Suprapubic skin (tissue), 4 donors: ENCODE measurements at places on chromosomes 11 and 22. TPM values are rescaled to one million over a fixed set of nuclear protein-coding genes. Genes with fewer than 3 reads are reported as not detected.

- DNase-seq = no peak
These were observed 152.9 kb upstream of the GRIA4 start for GRCh38 chr11:105456950-105457349.

- DNase-seq = peak; percentile 89
These were observed 14.1 kb downstream of the DCPS start for GRCh38 chr11:126317756-126318573.

DNA sequence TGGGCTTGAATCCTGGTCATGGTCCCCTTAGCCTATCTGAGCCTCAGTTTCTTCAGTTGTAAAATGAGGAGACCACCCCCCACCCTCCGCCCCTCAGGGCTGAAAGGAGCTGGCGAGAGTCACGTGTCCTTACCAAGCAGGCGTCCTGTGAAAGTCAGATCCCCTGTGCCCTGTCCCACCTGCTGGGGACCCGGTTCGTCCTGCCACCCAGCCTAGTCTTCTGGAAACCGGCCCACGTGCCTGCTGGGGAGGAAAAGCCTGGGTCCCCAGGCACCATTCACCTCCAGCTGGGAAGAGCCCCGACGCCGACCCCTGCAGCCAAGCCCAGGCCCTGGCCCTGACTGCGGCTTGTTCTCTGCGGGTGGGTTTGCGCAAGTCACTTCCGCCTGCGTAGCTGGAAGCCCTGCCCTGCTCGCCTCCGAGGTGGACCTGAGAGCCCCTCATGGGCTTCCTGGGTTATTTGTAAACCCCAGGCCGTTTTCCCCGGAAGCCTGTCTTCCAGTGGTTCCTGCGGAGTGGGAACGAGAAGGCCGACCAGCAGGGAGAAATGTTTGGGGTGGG lies 679 bp upstream of the SSH3 start:
- DNase-seq = peak; percentile 83

DNA sequence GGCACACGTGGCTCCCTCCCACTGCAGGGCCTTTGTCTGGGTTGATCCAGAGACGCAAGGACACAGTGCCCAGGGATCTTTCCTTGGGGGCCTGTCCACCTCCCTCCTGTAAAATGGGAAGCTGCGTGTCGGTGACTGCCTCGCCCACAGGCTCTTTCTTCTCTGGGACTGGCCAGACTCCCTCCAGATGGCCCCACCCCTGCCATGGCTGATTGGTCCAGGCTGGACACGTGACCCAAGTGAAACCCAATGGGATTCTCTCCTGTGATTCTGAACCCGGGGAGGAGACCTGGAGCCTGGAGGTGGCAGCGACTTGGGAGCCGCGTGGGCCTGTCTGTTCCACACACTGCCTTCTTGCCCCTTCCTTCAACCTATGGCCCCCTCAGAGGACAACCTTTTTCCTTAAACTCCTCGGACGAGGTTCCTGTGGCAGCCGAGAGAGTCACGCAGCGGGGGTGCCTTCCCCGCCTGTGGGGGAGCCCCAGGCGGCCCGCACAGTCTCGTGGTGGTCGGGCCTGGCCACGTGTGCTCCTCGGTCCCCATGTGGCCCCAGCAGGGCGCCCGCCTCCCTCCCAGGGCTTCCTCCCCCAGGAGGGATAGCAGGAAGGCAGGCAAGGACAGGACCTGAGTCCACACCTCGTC lies 12.4 kb upstream of the MPPED1 start:
- no peak for DNase-seq

GRCh38 chr22:29014293-29014692 lies 47.3 kb downstream of the C22orf31 start:
- DNase-seq = no peak

DNA sequence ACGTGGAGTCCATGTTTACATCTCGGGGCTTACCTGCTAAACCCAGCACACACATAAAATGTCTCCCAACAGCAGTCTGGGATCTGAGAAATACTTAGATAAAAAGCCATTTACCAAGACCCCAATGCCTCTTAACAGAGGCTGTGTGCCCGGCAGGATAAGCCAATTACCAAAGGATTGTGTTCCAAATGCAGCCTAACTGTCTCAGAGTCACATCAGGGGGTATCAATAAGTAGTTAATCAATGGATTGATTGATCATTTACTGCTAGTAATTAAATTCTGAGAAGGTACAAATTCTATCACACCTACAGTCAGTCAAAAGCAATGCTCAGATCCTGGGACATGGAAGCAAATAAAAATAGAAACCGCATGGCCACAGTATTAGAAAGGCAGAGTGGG lies 125.6 kb downstream of the DSCAML1 start:
- no peak for DNase-seq

SCT gene
- not detected for total RNA-seq

- no peak for DNase-seq
These were observed 43.9 kb downstream of the WT1 start for GRCh38 chr11:32391479-32391878.

NEFH gene
- not detected for total RNA-seq

GRAMD1B gene
- total RNA-seq = 0.64 TPM

DNA sequence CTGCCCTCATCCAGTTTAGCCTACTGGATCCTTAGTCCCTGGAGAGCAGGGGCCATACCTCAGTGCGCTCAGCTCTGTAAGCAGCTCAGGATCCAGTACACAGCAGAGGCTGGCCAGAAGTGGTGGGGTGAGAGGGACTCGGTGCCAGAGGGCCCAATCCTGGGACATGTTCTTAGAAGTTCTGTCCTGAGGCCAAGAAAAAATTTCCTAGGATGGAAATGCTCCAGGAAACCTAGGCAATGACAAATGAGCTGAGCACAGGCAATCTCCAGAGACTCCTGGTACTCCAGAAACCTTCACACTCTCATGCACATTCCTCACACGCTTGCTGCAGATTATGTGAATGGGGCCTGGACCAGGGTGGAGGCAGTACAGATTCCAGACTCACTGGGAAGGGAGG lies 89.6 kb downstream of the SERGEF start:
- no peak for DNase-seq

GRCh38 chr11:19161651-19162050 lies 40.1 kb downstream of the CSRP3 start:
- no peak for DNase-seq

DNA sequence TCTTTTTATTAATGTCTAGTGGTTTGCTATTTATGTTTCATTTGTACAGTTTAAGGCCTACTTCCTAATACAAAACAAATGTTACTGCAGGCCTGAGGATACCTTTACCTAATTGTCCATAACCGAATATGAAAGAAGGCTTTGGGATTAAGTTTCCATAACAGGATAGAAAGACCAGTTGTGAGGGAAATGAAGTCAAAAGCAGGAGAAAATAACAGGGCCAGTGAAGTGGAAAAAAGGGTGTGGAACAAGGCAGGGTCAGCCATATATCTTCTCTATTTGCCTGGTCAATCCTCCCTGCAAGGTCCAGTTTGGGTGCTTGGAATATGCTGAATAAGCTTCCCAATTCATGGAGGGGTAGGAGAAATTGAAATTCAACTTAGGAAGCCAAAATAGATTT lies 211.5 kb downstream of the SWAP70 start:
- DNase-seq = no peak

DNA sequence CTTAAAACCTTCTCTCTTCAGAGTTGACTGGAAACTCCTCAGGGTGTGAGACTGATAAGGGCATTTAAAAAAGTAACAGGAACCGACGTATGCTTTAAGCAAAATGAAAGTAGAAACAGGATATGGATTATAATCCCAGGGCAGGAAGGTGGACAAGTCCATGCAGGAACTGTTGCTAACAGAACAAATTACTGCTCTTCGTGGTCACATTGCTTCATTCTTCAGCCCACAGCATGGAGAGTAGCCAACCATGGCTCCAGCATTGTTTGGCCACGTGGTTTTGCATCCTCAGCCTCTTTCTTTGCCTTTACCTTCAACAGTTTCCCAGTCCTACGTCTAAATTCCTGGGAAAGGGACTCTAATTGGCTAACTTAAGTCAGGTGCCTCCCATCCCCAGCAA lies 563.1 kb upstream of the ISX start:
- no peak for DNase-seq
